Activated gamma-delta T cell treated with Interleukin-2 at 50 U/mL for 16 hours (primary cell): ENCODE measurements at places on chromosomes 5 and 9.

GRCh38 chr5:171162165-171162564 lies 146.9 kb upstream of the TLX3 start:
- no peak for DNase-seq

DNA sequence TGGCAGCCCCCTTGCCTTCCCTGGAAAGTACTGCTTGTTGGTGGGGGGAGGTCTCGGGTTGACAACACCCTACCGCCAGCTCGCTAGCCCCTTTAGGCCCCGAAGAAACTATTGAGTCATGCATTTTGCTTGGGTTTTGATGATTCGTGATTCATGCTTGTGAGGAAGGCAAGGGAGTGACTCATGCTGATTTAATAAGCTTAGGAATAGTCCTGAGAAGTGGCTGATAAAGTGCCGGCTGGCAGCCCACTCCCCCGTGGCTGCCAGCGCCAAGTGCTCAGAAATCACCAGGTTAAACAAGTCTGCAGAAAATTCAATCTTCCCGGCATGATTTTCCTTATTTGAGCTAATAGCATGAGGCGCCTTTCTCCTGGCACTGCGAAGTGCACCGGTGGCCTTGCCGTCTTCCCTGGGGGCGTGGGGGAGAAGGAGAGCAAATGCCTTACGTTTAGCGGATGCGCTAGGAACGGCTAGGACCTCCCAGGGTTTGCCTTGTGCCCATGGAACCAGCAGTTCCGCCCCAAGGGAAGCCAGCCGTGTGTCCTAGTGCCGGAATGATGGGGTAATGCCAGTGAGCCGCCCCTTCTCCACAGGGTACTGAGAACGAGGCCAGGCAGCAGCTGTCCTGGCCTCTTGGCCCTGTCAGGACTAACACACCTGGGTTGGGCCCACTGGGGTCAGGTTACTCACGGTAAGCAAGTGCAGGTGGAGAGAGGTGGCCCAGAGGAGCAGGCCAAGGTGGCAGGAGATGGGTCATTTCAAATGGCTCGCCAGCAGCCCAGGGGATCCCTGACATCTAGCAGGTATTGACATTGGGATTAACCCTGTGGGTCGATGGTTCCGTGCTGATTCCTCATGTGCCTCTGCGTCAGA lies 151.9 kb downstream of the MACROH2A1 start:
- no peak for DNase-seq

DNA sequence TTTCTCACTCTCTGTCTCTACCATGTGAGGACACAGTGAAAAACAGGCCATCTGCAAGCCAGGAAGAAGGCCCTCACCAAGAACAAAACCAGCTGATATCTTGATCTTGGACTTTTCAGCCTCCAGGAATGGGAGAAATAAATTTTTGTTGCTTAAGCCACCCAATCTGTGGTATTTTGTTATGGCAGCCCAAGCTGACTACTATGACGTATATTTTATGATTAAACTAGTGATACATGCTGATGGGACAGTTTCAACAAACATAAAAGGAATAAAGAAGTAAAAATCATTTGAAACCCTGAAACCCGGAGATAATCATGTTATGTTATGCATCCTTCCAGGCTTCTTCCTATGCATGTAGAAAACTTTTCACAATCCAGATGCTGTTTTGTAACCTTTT lies 71.5 kb upstream of the ERBIN start:
- DNase-seq = no peak

- no peak for DNase-seq
Measured at GRCh38 chr5:138583984-138584637, 8.9 kb upstream of the HSPA9 start.

- DNase-seq = no peak
Measured at GRCh38 chr5:113678924-113679575, 165.6 kb downstream of the YTHDC2 start.

DNA sequence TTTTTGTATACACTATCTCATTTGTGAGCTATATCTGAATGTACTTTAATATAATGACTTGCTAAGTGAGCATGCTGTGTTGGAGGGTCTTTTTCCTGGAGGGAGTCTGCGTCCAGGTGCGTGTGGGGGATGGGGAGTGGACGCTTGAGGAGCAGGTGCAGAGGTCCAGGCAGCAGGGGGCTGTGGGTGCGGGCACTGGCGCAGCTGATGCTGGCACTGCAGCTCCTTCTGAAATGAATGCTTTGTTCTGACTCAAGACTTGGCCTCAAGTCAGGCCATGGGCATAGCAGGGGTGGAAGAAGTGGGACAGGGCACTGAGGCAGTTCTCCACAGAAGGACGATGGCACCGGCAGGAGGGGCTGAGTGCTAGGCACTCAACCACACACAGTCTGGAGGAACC lies 165.7 kb upstream of the IRX1 start:
- DNase-seq = no peak

GRCh38 chr5:149220750-149221149 lies 50.9 kb upstream of the AFAP1L1 start:
- DNase-seq = no peak

GRCh38 chr5:124952566-124952965 lies 206.1 kb upstream of the ZNF608 start:
- DNase-seq = no peak

DNA sequence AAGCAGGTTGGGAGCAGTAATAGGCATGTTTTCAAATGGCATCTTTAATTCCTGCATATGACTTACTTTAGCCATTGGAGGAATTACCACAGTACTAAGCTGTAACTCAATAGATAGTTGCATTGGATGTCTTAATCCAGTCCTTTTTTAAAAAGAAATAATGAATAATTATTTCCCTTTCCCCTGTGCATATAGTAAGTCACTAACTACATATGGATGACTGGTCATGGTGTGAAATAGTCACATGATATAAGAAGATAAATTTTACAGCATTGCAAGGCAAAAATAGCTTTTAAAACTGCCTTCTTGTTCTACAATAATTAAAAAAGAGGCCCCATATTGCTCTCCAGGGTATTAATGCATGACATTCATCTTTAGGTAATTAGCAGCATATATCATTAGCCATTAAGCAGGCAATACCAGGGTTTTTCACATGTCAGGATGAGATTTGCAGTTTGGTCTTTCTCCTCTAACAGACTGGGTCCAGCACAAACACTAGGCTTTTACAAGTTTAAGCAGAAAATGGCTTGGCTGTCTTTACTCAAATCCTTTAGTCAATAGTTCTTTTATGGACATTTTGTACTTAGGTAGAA lies 606.4 kb upstream of the RORB start:
- DNase-seq = no peak

DNA sequence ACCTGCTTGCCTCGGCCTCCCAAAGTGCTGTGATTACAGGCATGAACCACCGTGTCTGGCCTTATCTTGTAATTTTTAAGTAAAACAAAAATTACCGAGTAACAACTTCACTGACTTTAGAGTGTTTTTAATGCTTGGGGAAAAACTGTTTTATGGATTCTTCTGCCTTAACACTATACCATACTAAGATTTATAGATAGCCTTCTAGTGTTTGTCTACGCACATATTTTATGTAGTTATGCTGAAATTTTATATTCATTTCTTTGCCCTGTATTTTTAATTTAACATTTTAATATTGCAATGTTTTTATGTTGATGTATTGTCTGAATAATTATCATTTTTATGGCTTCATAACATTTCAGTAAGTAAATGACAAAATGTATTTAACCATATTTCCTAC lies 96.4 kb upstream of the FTMT start:
- DNase-seq = no peak

DNA sequence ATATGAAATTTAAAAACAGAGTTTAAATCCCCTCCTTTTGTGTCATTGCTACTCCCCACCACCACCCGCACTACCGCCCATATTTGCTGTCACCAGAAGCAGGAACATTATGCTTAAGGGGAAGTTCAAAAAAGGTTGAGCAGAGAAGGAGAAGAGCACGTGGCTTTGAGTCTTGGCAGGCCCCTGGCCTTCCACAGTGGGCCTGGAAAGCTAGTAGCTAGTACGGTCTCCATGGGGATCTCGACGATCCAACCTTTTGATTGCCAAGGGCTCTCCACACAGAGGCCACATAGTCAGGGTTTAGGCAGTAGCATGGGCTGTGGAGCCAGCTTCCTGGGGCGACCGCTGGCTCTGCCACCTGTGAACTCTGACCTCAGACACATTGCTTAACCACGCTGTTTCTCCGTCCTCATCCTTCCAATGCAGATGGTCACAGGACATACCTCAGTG lies 90.1 kb downstream of the GOLPH3 start:
- DNase-seq = no peak

GRCh38 chr5:133847886-133848285 lies 120.5 kb downstream of the C5orf15 start:
- DNase-seq = no peak

DNA sequence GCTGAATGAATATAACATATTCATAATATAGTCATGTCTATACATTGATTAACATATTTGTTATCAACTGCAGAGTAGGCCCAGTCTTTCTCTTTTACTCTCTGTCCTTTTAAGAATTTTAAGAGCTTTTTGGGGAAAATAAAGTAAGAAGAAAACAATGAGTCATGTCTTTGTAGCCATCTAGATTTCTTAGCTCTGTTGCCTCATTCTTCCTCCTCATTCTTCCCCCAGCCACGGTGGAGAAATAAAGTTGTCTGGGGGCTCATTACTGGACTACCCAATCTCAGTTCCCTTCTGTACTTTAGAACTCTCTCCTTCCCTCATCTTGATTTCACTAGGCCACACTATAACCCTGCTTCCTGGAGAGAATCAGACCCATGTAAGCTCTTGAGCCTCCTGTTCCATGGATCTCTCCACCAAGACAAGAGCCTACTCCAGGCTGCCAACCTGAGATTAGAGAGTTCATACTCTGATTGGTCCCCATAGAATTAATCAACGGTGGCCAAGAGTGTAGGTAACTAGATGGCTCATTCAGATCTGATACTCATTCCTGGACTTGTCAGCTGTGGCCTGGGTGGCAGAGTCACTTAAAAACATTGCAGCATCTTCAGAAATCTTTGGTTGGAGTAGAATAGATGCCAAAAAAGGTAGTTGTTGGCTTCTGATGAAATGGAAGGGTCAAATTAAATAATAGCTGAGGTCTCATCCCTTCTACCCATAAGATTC lies 44.2 kb downstream of the ITGA1 start:
- no peak for DNase-seq

DNA sequence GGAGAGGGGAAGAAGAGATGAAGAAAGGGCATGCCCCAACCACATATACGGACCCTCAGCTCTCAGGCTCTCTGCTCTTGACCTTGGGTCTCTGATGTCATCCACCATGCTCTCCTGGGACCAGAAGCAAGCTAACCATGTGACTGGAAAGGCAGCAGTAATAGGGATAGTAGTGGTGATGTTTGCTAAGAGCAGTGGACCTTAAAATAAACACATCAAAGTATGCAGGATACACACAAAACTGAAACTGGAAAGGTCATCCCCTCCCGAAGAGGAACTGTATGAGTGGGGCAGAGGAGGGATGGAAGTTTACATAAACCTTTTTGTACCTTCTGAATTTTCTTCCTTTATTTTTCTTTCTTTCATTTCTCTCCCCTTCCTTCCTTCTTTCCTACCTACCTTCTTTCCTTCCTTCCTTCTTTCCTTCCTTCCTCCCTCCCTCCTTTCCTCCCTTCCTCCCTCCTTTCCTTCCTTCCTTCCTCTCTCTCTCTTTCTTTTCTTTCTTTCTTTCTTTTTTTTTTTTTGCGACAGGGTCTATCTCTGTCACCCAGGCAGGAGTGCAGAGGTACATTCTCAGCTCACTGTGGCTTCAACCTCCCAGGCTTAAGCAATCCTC lies 8.1 kb upstream of the PTPN3 start:
- no peak for DNase-seq

- DNase-seq = no peak
Measured at GRCh38 chr9:11758016-11758415, 935.2 kb upstream of the TYRP1 start.

DNA sequence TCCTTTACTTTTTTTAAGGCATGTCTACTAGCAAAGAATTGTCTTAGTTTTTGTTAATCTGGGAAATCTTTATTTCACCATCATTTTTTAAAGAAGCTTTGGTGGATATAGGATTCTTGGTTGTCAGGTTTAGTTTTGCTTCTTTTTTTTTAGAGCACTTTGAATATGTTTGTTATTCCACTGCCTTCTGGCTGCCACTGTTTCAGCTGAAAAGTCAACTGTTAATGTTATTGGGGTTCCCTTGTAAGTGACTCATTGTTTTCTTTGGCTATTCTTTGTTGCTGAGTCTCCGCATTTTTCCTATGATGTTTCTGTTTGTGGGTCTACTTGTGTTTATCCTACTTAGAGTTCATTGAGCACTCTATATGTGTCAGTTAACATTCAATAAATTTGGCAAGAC lies 44.4 kb downstream of the PHAX start:
- DNase-seq = no peak

- DNase-seq = no peak
Measured at GRCh38 chr9:126108240-126108639, 218.4 kb upstream of the MVB12B start.

GRCh38 chr5:140637371-140638100 lies 1.7 kb upstream of the TMCO6 start:
- no peak for DNase-seq

DNA sequence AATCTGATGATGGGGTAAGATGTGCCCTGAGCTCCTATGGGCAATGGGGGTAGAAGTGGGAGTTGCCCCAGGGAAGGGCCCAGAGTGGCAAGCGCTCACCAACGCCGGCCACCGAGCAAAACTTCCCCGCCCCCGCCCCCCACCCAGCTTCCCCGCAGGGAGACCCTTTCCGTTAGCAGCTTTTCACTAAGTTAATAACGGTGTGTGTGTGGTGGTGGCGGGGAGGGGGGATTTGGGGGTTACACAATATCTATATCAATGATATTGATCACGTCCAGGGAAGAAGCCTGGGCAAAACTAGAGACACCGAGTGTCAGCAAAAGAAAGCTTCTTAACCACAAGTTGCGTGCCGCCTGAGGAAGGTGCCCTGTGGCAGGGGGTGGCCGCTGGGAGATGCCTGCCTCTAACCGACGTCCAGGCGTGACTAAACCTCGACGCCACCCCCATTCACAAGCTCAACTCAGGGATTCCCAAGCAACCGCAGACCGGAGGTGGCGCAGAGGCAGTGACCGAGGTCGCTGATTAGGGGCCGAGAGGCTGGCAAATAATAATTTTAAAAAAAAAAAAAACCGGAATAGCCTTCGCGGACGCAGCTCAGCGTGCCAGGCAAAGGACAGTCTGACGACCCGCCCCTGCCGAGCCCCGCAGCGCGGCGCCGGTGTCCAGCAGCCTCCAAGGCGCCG lies 222.6 kb downstream of the MEF2C start:
- no peak for DNase-seq

- DNase-seq = no peak
Measured at GRCh38 chr9:79408617-79409016, 163.1 kb upstream of the TLE4 start.
